ENCODE measurements at places on chromosomes 7 and 10. TPM values are rescaled to one million over a fixed set of nuclear protein-coding genes. Genes with fewer than 3 reads are reported as not detected.

HNRNPA2B1 gene
- 124 TPM for total RNA-seq

DNA sequence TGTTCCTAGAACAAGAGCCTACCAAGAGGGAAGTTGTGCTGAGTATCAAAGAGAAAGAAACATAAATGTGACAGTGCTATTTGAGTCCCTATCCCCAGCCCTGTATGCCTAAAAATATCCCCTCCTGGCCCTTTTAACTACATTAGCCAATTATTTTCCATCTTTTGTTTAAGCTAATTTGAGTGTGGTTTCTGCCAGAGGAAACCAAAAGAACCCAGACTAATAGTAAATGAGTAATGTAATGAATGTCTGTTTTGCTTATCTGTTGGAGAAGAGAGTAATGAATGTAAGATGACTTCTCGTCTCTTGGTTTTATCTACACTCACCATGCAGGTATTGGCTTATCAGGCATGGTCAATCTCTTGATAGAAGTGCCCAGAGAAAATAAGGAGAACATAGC, 134.4 kb upstream of the CDK1 start:
- H3K4me1 ChIP-seq = no peaks in the 10 kb centered on the region
- DNase-seq = no peak
- no peaks in the 10 kb centered on the region for H3K36me3 ChIP-seq
- H3K4me3 ChIP-seq = no peak overlapping the region

DNA sequence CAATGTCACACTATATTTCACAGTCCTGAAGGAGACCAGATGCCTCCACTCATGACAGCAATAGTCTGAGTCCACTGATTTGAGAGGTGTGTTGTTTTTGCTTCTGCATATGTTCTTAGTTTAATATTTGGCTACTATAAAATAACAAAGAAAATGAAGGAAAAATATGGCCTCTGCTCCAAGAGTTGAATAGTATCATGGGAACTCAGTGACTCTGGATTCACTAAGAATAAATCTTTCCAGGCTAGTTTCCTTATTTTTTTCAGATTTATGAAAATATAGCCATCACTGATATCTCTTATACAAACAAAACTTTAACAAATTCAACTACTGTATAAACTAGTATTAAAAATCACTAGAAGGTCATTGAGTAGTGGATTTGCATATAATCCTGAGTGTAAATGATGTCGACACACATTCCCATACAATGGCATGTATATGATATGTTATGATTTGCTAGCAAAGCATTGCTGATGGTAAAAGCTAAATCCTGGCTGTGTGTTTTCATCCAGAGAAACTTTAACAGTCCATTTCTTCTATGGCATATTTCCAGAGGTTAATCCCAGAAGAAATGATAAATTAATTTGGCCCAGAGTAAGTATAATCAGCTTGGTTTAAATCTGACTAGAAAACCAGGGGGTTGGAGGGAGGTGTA, 66.0 kb upstream of the VIPR2 start:
- DNase-seq = no peak
- no peak overlapping the region for H3K4me3 ChIP-seq
- no peak overlapping the region for H3K27ac ChIP-seq
- no peaks in the 10 kb centered on the region for H3K27me3 ChIP-seq
- H3K4me1 ChIP-seq = peaks cover 10% of the 10 kb centered on the region
- H3K36me3 ChIP-seq = no peaks in the 10 kb centered on the region

- no peak for DNase-seq
- no peaks in the 10 kb centered on the region for H3K27me3 ChIP-seq
- peak overlapping the region; percentile 69 for H3K4me3 ChIP-seq
- no peaks in the 10 kb centered on the region for H3K36me3 ChIP-seq
- H3K27ac ChIP-seq = peak overlapping the region; percentile 96
These were observed 1.9 kb upstream of the ACBD5 start for GRCh38 chr10:27242473-27242950.

CALD1 gene
- 157 TPM for total RNA-seq

PRSS2 gene
- 0.51 TPM for total RNA-seq

EPDR1 gene
- total RNA-seq = 9.9 TPM

DNA sequence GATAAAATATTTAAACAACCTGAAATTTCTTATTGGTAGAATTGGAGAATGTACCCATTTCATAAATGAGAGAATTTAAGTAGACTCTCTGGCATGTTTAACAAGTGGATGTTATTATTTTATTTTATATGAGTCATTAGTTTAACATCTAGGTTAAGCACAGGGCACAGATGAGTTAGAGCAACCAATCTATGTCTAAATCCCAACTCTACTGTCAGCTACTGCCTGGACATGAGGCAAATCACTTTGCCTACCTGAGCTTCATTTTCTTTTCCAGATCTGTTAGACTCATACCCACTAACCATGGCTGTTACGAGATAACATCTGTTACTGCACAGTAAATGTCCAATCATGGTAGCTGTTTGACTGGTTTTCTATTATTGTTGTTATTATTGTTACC, 251.1 kb downstream of the INHBA start:
- H3K4me1 ChIP-seq = peaks cover 7% of the 10 kb centered on the region
- no peak for DNase-seq
- no peak overlapping the region for H3K4me3 ChIP-seq

- no peaks in the 10 kb centered on the region for H3K27me3 ChIP-seq
- no peak overlapping the region for H3K4me3 ChIP-seq
- H3K36me3 ChIP-seq = no peaks in the 10 kb centered on the region
- DNase-seq = no peak
These were observed 53.7 kb upstream of the FAM3C start for GRCh38 chr7:121449735-121450240.

GRCh38 chr10:122132882-122133565, 138.1 kb upstream of the BTBD16 start:
- peak overlapping the region; percentile 88 for H3K27ac ChIP-seq
- no peak overlapping the region for H3K4me3 ChIP-seq
- no peak for DNase-seq
- H3K27me3 ChIP-seq = no peaks in the 10 kb centered on the region
- peaks cover 40% of the 10 kb centered on the region for H3K36me3 ChIP-seq
- no peaks in the 10 kb centered on the region for H3K4me1 ChIP-seq

KLF14 gene
- total RNA-seq = not detected

DNA sequence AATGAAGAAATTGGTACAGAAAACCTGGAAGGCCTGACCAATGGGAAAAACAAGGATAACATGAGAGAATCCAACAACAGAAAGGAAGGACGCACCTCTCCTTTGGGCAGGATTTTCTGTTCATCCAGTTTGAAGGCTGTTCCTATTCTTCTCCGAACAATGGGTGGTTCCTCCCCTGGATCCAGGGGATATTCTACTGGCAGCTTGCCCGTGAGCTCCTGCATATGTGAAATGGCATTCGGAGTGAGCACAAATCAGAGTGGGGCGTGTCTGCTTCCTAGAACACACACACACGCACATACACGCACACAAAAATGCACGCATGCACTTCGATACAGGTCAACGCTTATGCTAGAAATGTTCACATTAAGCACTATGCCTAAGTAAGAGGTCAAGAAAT, 83.5 kb downstream of the PRPF18 start:
- peaks cover 61% of the 10 kb centered on the region for H3K36me3 ChIP-seq
- no peak overlapping the region for H3K4me3 ChIP-seq
- DNase-seq = no peak
- H3K27ac ChIP-seq = no peak overlapping the region
- no peaks in the 10 kb centered on the region for H3K4me1 ChIP-seq

MKI67 gene
- 0.35 TPM for total RNA-seq

- DNase-seq = no peak
- no peak overlapping the region for H3K27ac ChIP-seq
- H3K4me1 ChIP-seq = no peaks in the 10 kb centered on the region
- no peaks in the 10 kb centered on the region for H3K27me3 ChIP-seq
These were observed 76.7 kb downstream of the CCNY start for GRCh38 chr10:35412900-35413491.

DNA sequence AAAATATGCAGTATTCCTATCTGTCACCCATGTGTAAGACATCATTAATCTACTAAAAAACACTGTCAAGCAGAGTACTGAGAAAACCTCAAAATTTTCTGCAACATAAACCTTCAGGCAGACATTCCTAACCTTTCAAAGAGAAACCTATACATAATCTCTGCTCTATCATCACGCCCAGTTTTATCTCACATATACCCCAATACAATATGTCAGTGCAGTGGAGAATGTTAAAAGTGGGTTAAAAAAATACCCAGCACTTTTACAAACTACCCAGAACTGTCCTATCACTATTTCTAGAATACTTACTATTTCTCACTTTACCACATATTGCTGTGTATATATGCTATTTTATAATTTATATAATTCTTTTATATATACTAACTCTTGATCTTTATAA, 922.0 kb upstream of the SORCS1 start:
- no peak overlapping the region for H3K4me3 ChIP-seq
- DNase-seq = no peak
- no peaks in the 10 kb centered on the region for H3K36me3 ChIP-seq
- H3K27ac ChIP-seq = no peak overlapping the region
- H3K27me3 ChIP-seq = no peaks in the 10 kb centered on the region

- no peaks in the 10 kb centered on the region for H3K27me3 ChIP-seq
- no peaks in the 10 kb centered on the region for H3K36me3 ChIP-seq
- H3K27ac ChIP-seq = no peak overlapping the region
- no peak overlapping the region for H3K4me3 ChIP-seq
These were observed 232.0 kb upstream of the CELF2 start for GRCh38 chr10:10785627-10786026.

DNA sequence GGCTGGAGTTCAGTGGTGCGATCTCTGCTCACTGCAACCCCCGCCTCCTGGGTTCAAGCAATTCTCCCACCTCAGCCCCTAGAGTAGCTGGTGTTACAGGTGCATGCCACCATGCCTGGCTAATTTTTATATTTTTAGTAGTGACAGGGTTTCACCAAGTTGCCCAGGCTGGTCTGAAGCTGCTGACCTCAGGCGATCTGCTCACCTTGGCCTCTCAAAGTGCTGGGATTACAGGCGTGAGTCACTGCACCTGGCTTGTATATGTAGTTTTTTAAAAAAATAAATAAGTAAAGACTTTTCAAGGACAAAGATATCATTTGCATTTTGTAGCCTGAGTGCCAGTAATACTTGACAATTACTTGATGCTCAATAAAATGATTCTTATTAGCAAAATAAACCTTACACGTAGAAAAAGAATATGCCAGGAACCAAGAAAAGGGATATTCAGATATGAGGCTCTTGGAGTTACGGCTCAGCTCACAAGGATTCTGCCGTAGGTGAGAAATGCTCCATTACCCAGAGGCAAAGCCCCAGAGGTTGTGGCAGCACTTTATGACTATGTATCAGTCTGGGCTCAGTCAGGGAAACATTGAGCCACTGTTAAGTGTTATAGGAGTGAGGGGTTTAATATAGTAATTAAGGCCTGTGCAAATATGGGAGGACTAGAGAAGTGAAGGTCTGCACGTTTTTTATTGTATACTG, 98.5 kb downstream of the TPST1 start:
- DNase-seq = no peak
- H3K4me3 ChIP-seq = no peak overlapping the region
- no peaks in the 10 kb centered on the region for H3K4me1 ChIP-seq
- H3K27me3 ChIP-seq = no peaks in the 10 kb centered on the region

DNA sequence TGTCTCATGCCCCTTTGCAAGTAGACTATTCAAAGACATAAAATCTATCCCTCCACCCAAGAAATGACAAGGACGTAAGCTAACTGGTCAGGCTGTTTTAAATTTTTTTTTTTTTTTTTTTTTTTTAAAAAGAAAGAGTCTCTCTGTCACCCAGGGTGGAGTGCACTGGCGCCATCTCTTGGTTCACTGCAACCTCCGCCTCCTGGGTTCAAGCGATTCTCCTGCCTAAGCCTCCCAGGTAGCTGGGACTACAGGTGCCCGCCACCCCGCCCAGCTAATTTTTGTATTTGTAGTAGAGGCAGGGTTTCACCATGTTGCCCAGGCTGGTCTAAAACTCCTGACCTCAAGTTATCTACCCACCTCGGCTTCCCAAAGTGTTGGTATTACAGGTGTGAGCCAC, 11.2 kb downstream of the TRA2A start:
- H3K27me3 ChIP-seq = no peaks in the 10 kb centered on the region
- peaks cover 60% of the 10 kb centered on the region for H3K36me3 ChIP-seq
- H3K4me1 ChIP-seq = no peaks in the 10 kb centered on the region
- no peak for DNase-seq

PLAC9 gene
- 36.3 TPM for total RNA-seq

GRCh38 chr10:103651783-103652476, 158.4 kb downstream of the NEURL1 start:
- DNase-seq = no peak
- no peaks in the 10 kb centered on the region for H3K27me3 ChIP-seq
- no peak overlapping the region for H3K27ac ChIP-seq
- peaks cover 61% of the 10 kb centered on the region for H3K4me1 ChIP-seq
- no peaks in the 10 kb centered on the region for H3K36me3 ChIP-seq

VWDE gene
- 4.0 TPM for total RNA-seq

DNA sequence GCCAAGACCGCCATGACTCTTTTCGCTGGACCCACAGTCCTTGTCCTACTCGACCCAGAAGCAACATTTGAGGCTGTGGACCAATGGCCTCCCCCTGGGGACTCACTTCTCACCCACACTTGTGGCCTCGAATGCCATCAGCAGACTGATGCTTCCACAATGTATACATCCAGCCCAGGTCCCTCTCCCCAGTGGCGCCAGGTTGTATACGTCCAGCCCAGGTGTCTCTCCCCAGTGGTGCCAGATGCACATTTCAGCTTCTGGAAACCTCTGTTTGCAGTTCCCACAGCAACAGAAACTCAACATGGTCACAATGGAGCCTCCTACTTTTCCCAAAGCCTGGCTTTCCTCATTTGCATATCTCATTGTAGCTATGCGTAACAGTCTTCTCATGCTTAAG, 210.5 kb upstream of the RNF32 start:
- DNase-seq = no peak
- no peak overlapping the region for H3K4me3 ChIP-seq
- no peaks in the 10 kb centered on the region for H3K36me3 ChIP-seq
- no peaks in the 10 kb centered on the region for H3K27me3 ChIP-seq
- no peak overlapping the region for H3K27ac ChIP-seq

KCNH2 gene
- 128 TPM for total RNA-seq

ACSL5 gene
- total RNA-seq = 9.2 TPM

DNA sequence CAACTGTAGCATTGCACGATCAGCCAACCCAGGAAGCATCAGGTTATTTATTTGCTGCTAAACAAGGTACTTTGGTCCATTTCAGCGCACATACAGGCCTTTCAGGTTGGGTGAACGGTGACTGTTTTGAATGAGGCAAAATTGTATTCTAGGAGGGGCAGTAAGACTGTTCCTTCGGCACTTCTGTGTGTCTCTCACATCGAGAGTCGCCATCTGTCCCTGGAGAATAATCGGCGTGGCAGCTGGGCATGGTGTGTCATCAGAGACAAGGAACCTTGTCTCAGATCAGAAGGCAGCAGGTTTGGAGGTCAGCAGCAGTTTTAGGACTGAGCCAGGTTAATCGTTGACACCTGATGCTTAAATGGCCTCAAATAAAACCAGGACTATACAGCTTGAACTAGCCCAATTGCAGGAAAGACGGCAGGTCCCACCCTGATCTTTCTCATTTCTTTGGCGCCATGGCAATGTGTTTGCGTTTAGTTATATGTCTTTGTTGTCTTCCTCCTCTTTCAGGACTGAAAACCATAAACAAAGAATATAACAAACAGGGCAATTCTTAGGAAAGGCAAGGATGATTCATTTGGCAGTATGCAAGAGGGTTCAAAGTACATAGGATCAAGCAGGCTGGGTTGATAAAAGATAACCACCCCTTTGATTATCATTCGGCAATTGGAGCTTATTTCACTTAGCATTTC, 92.0 kb upstream of the PRR15 start:
- H3K27ac ChIP-seq = no peak overlapping the region
- H3K4me3 ChIP-seq = no peak overlapping the region
- no peak for DNase-seq
- H3K27me3 ChIP-seq = no peaks in the 10 kb centered on the region

GIMAP1 gene
- 5.6 TPM for total RNA-seq
